Frontal cortex (tissue), 4 donors: ENCODE measurements at places on chromosomes 12 and 14. TPM values are rescaled to one million over a fixed set of nuclear protein-coding genes. Genes with fewer than 3 reads are reported as not detected.

GRCh38 chr12:110933326-110933974, 13.1 kb upstream of the MYL2 start:
- DNase-seq, result no peak

GRCh38 chr14:64826845-64827244, 52.9 kb downstream of the SPTB start:
- DNase-seq, result no peak

GRCh38 chr12:53099071-53099882, 1.8 kb downstream of the IGFBP6 start:
- DNase-seq, result peak; percentile 84

- no peak for DNase-seq
These were observed 35.0 kb downstream of the PIK3C2G start for GRCh38 chr12:18296201-18296908.

Gene ANG
- 0.82 TPM for total RNA-seq

Gene GPRC5A
- under 0.01 TPM for total RNA-seq

Gene B4GALNT1
- 37.5 TPM for total RNA-seq

Gene TMTC1
- total RNA-seq, result 17.1 TPM

Gene MMP19
- total RNA-seq, result not detected

Gene RDH5
- 4.5 TPM for total RNA-seq
